ENCODE measurements at places on chromosomes 6 and 20.

DNA sequence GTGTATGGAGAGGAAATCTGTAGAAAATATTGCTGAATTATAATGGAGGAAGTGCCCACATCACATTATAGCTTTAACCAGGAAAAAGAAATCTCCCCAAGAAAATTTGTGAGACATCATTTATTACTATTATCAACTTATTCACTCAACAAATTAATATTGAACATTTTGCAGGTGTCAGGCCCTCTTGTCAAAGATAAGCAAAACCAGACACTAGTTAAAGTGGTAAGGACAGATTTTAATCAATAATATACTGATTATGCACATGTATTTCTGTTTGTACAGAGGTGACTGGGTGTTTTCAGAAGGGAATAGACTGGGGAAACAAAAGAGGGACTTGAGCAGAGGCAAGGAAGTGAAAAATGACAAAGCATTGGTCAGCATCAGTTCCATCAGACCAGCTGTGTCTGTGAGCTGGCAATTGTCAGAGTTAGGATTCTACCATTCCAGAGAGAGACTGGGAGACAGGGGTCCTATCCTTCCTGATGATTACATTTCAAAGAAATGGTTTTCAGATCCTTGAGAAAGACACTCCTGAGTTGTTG is 519.2 kb downstream of the UTRN start:
- DNase-seq, result no peak

- no peak for DNase-seq
Observed at GRCh38 chr6:17505767-17506280, 94.3 kb upstream of the FAM8A1 start.

DNA sequence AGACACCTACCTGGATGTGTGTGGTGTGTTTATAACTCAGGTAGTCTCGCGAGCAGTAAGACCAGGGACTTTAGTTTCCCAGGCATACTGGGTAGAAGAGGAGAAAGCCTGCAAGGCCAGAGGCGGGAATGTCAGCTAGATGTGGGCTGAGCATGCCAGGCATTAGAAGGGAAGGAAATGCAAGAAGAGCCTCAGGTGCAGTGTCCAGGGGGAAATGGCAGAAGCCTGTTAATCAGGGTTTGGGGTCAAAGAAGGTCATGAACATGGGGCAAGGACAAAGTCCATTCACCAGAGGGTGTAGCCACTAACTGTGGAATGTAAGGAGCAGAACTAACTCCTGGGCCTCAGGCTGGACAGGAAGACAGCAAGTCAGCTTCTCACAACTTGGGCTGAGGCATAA is 305.0 kb downstream of the SMOC2 start:
- DNase-seq, result no peak

GRCh38 chr6:11922901-11923300 is 89.2 kb upstream of the HIVEP1 start:
- no peak for DNase-seq

GRCh38 chr20:36162272-36162966 is 7.9 kb downstream of the EPB41L1 start:
- DNase-seq, result no peak

GRCh38 chr6:55974688-55975087 is 99.3 kb upstream of the BMP5 start:
- DNase-seq, result no peak

DNA sequence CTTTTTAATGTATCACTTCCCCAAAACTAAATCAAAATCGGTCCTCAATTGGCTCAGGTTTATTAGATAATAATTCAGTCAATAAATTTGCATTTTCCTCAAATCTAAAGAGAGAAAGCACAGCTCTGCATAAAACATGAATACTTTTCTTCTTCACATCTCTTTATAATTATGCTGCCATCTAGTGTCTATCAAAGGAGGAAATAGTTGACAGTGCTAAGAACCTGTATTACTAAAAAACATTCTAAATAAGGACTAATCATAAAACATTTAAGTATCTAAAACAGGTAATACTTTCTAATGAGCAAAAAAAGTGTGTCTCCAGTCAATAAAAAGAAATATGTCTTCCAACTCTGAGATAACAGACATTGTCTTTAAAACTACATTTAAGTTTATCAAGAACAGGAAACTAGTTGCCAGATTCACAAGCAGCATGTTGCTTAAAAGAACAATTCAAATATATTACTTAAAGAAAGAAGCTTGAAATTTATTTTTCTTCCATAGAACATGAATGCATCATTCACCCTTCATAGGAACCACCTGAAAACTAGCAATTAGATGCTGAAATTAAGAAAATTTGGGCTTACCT is 56.5 kb upstream of the DST start:
- no peak for DNase-seq

DNA sequence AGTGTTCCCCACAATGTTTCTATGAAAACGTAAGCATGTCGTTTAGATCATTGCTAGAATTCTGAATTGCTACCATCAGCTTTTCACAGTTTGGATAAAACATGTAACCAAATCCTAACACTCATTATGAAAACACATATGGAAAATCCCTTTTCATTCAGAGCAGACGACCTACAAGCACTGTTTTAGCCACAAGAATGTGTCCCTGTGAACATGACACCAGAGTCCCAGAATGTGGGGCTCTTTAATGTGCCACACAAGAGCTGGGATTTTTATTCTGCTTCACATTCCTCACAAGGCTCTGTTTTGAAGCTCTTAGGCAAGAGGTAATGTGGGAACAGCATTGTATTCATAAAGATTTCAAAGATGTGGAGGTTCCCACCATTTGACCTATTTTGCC is 141.1 kb upstream of the CITED2 start:
- DNase-seq, result no peak

GRCh38 chr20:61185181-61185580 is 66.9 kb upstream of the CDH4 start:
- no peak for DNase-seq

DNA sequence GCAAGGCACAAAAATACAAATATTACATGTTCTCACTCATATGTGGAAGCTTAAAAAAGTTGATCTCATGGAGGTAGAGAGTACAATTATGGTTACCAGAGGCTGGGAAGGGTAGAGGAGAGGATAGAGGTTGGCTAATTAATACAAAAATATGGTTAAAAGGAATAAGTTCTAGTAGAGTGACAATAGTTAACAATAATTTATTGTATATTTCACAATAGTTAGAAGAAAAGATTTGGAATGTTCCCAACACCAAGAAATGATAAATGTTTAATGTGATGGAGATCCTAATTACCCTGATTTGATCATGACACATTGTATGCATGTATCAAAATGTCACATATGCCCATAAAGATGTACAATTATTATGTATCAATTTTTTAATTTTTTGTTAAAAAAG is 1.8 kb downstream of the ALDH8A1 start:
- DNase-seq, result no peak

DNA sequence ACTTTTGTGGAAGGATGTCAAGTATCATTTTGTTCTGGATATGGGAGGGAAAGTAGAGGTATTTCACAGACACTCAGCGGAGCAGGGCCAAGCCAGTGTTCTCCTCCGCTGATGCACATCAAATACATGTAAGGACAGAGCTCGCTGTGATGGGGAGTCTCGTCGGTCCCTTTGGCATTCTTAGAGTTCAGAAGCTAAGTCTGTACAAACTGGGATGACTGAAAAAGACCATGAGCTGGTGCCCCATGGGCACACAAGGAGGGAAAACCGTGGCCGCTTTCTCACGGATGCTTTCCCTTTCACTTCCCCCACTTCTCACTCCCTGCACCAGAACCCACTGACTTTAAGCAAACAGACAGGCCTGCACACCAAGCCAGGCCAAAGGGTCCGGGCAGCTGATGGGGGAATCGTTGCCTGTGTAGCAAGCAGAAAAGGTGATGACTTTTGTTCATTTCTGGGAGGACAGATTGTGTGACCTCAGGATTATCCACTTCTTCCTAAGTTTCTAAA is 27.7 kb upstream of the MPC1 start:
- DNase-seq, result no peak

GRCh38 chr6:21158873-21159272 is 434.7 kb upstream of the SOX4 start:
- no peak for DNase-seq

- DNase-seq, result no peak
Observed at GRCh38 chr6:21005816-21006570, 471.7 kb downstream of the CDKAL1 start.

GRCh38 chr20:36872852-36873251 is 3.1 kb upstream of the TLDC2 start:
- no peak for DNase-seq

DNA sequence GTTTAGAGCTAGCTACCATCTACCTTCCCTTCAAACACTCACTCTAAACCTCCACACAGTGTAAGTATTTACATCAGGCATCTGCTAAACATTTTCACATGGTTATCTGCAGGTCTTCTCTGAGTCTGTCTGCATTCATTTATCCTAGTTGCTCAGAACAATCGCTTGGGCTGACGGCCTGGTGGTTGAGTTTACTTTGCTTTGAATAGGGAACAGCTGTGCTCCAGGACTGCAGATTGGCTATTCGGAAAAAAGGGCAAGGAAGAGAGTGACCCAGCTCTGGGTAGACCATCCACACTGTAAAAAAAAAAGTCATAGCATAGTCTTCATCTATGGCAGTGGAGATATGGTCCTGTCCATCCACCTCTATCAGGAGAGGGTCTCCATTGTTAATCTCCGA is 115.3 kb upstream of the ESR1 start:
- no peak for DNase-seq

DNA sequence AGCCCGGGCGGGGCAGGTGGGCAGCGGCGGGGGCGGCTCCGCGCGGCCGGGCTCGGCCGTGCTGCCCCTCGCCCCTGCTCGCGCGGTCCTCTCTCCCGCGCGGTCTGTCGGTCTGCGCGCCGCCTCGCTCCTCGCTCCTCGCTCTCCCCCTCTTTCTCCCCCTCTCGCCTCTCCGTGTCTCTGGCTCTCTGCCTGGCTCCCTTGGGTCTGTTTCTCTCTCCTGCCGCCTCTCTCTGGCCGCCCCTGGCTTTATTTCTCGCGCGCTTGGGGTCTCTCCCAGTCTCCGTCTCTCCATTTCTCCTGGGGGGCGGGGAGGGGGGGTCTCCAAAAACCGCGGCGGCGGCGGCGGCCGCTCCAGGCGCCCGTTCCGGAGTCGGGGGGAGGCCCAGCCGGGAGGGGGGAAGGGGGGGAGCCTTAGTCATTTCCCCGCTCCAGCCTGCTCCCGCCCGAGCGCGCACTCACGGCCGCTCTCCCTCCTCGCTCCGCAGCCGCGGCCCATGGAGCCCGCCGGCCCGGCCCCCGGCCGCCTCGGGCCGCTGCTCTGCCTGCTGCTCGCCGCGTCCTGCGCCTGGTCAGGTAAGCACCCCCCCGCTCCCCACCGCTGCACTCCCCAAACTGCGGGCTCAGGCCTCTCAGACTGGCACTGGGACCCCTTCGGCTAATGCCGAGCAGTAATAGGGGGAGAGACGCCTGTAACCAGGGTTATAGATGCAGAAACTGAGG is at the start of gene SIRPA:
Gene SIRPA, plus strand, starts transcription at position 457 of the 723 bp plus-strand sequence. Its CDS starts 41 bp downstream, at position 498.
- no peak for DNase-seq

- no peak for DNase-seq
Observed at GRCh38 chr6:136309171-136309570, 19.5 kb upstream of the BCLAF1 start.

DNA sequence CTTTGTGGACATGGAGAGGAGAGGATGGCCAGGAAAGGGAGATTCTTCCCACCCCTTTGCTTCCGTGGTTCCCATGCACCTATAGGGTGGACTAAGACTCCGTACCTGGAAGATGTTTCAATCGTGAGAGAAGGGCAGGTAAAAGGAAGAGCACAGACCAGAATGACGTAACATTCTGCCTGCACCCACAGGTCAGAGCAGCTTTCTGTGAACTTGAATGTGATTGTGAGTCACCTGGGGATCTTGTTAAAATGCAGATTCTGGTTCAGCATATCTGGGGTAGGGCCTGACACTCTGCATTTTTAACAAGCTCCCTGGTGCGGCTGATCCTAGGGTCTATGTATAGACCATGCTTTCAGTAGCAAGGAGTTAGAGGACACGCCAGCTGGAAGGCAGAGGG is 164.1 kb upstream of the SGK1 start:
- no peak for DNase-seq

DNA sequence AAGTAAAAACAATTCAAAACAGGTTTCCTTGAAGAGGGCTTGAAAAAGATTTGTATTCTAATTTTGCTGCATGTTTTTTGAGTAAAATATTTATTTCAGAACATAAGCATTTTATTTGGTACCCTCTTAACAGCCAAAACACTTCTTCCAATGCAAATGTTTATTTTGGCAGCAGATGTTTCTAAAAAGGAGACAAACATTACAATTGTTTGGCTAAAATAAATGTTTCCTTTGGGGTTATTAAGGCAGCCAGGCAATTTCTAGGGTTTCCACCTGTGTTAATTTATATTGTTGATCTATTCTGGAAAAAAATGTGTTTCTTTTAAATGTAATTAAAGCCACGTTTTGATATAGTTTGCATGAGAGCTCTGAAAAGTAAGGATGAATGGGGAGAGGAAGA is 56.6 kb downstream of the ARID1B start:
- no peak for DNase-seq

GRCh38 chr6:151553416-151554165 is 59.8 kb downstream of the CCDC170 start:
- DNase-seq, result no peak

DNA sequence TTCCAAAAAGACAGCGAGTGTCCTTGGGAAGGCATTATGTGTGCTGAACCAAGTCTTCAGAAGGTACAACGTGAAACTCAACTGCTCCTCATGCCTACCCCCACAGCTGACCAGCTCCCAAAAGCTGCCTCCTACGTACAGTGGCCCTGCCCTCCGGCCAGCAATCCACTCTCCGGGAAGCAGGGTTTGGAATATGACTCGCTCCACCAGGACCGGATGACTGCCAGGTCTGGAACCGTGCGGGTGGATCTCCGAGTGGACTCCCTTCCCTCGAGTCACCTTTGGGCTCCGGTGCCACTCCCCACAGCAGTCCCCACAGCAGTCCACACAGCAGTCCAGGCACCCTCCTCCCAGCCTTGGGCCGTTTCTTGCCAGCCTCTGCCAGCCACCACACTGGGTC is 4.3 kb downstream of the ZBTB46 start:
- DNase-seq, result no peak

DNA sequence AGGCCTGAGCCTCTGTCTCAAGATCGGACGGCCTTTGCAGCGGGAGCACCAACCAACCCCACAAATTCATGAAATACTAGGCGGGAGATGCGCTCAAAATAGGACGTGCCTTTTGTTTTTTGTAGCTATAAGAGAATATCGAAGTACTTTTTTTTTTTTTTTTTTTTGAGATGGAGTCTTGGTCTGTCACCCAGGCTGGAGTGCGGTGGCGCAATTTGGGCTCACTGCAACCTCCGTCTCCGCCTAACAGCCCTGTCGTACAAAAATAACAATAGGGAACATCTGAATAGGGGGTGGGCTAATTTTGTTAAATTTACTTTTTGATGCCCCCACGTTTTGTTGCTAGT is 5.9 kb upstream of the TUBB2A start:
- DNase-seq, result no peak

DNA sequence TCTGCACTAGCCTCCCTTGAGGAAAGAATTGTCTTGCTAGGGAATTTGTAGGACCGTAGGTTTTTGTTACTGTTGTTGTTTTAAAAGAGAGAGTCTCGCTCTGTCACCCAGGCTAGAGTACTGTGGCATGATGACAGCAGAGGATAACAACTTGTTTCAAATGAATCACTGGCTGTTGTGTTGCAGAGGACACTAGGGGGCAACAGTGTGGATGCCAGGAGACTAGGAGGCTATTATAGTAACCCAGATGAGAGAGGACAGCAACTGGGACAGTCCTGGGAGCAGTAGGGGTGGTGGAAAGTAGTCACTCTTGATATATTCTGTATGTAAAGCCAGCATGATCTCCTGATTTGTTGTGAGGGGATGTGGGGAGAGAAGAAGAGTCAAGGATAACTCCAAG is 41.8 kb upstream of the LAMA4 start:
- DNase-seq, result no peak

- no peak for DNase-seq
Observed at GRCh38 chr20:14521436-14521835, 184.0 kb upstream of the FLRT3 start.

GRCh38 chr20:33871362-33871761 is 60.2 kb downstream of the CHMP4B start:
- no peak for DNase-seq

Measured in CD4-positive, alpha-beta T cell treated with Interleukin-10 for 1 hour (primary cell).